ENCODE measurements at places on chromosomes 3 and 15.
A peak's percentile ranks its signal among the peaks of the same experiment; 100 is the strongest.

DNA sequence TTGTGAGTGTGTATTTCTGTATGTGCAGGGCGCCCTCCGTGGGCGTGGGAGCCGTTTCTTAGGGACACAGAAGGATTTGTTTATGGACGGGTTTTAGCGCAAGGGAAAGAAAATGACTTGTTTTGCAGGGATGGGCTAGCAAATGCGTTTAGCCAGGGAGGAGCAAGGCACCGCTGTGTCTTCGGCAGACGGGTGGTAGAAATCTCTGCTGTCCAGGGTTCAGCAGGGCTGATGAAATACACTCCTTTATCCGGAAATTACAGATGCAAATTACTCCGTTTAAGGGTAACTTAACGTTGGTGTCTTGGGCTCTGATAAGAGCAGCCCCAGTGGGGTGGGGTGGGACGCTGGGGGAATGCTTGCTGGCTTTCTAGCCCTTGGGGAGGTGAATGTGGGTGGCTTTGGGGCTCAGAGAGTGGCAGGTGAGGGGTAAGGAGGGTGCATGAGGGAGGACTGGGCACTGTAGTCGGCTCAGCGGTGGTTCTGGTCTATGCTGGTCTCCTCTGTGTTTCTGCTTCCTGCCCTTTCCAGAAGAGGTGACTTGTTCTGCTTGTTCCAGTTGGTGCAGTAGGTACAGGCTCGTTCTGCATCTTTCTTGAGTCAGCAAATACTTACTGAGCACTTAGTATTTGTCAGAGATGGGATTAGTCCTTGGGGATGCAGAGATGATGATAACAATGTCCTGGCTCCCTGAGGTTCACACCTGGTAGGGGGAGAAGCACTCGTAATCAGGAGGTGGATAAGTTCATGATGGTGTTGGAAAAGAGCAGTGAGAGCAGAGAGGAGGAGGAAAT, 954 bp downstream of the SV2B start:
- peak; percentile 15 for DNase-seq

DNA sequence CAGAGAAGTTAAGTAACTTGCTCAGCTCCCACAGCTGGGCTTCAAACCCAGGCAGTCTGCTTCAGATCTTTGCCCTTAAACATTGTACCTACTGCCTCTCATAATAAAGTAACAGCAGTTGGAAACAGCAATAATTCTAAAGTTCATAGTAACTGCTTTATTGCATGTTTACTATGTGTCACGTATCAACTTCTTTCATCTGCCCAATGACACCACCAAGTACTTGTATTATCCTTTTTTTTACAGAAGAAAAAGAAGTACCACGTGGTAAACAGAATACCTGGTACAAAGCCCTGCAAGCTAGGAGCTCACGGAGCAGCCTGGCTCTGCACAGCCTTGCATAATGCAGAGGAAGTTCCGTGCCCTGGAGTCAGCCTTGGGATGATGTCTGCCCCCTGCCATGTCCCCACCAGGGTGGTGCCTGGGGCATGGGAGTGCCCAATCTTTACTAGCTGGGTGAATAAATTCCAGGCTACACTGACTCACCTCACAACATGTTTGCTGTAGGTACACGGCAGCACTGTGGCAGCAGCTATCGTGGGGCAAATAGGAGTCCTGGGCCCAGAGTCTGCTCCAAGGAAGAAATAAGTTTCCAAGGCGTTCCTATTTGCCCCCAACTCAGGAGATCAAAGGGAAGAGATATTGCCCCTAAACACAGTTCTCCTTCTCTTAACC, 77.2 kb downstream of the LDHAL6B start:
- DNase-seq = peak; percentile 99

- peak; percentile 65 for DNase-seq
These were observed 38.6 kb downstream of the ACSBG1 start for GRCh38 chr15:78195735-78196201.

- no peak for DNase-seq
These were observed 60.6 kb downstream of the USP8 start for GRCh38 chr15:50484781-50485180.

GRCh38 chr3:49649576-49649975, 24.6 kb upstream of the APEH start:
- DNase-seq = peak; percentile 47

GRCh38 chr3:98657457-98657856, 64.0 kb upstream of the CPOX start:
- DNase-seq = peak; percentile 36

- no peak for DNase-seq
These were observed 13.2 kb downstream of the P2RY14 start for GRCh38 chr3:151265166-151265565.

GRCh38 chr15:57562196-57562769, 29.4 kb upstream of the MYZAP start:
- DNase-seq = no peak

GRCh38 chr3:3708769-3709115, 90.5 kb upstream of the LRRN1 start:
- DNase-seq = peak; percentile 7

- DNase-seq = no peak
These were observed 92.2 kb downstream of the LINGO1 start for GRCh38 chr15:77540312-77541060.

GRCh38 chr3:123119802-123120201, 53.0 kb downstream of the PDIA5 start:
- no peak for DNase-seq

- DNase-seq = no peak
These were observed 437.7 kb downstream of the SI start for GRCh38 chr3:164640591-164640990.

- no peak for DNase-seq
These were observed 340.9 kb upstream of the TPRG1 start for GRCh38 chr3:188830893-188831292.

GRCh38 chr15:69860321-69860720, 237.4 kb downstream of the TLE3 start:
- DNase-seq = no peak

DNA sequence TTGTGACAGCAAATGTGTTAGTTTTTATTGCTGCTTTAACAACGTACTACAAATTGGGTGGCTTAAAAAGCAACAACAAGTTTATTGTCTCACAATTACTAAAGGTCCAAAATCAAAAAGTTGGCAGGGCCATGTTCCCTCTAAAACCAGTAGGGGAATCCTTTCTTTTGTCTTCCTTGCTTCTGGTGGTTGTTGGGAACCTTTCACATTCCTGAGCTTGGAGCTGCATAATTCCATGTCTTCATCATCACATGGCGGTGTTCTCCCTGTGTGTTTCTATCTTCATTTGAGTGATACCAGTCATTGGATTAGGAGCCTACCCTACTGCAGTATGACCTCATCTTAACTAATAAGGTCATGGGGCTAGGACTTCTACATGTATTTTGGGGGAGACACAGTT, 7.4 kb downstream of the SPRED1 start:
- DNase-seq = no peak

- no peak for DNase-seq
These were observed 549.3 kb upstream of the IL12A start for GRCh38 chr3:159439346-159439745.

- DNase-seq = no peak
These were observed 53.8 kb downstream of the LRRK1 start for GRCh38 chr15:100972975-100973350.

GRCh38 chr15:76942331-76942730, 10.8 kb downstream of the RCN2 start:
- no peak for DNase-seq

GRCh38 chr3:9229325-9229724, 20.1 kb downstream of the SRGAP3 start:
- no peak for DNase-seq

DNA sequence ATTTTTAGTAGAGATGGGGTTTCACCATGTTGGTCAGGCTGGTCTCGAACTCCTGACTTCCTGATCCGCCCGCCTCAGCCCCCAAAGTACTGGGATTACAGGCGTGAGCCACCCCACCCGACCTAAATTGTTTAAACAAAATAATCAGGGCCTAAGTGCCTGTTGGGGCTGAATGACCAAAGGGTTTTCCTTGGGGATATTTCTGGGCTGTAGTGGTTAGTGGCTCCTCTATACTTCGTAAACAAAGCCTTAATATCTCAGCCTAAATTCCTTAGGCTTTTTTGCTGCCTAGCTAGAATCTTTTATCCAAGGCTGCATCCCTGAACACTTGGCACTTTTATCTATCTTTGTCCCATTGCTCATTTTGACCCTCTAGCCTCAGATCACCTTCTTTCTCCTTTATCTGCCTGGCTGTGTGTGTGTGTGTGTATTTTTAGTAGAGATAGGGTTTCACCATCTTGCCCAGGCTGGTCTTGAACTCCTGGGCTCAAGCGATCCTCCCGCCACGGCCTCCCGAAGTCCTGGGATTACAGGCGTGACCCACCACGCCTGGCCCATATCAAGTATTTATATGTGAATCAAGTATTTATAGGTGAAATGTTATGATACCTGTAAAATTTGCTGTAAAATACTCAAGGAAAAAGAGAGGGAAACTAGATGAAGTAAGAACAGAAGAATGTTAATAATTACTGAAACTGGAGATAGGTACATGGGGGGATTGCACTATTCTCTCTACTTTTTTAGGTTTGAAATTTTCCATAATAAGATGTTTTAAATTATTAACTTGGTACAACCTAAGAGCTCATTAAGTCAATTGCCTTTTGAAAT, 1.8 kb downstream of the NUSAP1 start:
- DNase-seq = no peak

- DNase-seq = peak; percentile 35
These were observed 1165.1 kb downstream of the ROBO2 start for GRCh38 chr3:78204977-78205376.

- no peak for DNase-seq
These were observed 522.2 kb upstream of the ZNF717 start for GRCh38 chr3:76307556-76307955.

GRCh38 chr3:181610083-181610972, 101.4 kb upstream of the SOX2 start:
- DNase-seq = no peak

GRCh38 chr3:127419182-127419581, 131.3 kb upstream of the PRR20G start:
- no peak for DNase-seq

Measured in epithelial cell of esophagus (primary cell).